ENCODE measurements at places on chromosomes 5 and 9. TPM values are rescaled to one million over a fixed set of nuclear protein-coding genes. Genes with fewer than 3 reads are reported as not detected.

S100Z gene
- polyA plus RNA-seq: 0.40 TPM

GKAP1 gene
- 17.2 TPM for polyA plus RNA-seq

PAPPA gene
- 0.67 TPM for polyA plus RNA-seq

ARHGEF28 gene
- polyA plus RNA-seq: 3.0 TPM

MAMDC2 gene
- 5.4 TPM for polyA plus RNA-seq

LIFR gene
- 48.9 TPM for polyA plus RNA-seq

GAS1 gene
- 63.8 TPM for polyA plus RNA-seq

BTF3 gene
- 1,218 TPM for polyA plus RNA-seq

DNA sequence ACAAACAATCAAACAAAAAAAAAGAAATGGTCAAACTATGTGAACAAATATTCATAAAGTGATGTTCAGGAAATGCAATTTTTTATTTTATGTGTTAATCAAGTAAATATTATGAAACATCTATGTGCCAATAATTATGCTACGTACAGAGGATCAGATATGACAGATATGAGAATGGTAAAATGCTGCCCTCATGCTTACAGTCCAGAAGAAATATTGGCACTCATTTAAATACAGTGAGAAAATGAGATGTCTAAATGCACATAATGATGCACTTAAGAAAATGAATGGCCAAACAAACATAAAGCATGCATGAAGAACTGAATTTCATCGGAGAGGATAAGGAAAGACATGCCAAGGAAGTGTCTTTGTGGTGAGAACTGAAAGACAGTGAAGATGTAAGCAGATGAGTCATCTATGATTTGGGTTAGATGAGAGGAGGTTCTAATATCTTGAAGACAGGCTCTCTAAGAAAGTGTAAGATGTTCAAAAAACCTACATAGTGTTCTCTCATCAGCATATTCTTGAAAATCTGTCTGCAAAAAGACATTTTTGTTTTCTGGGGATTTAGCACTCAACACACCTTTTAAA, 1231.1 kb upstream of the ACO1 start:
- no peak for DNase-seq

GRCh38 chr9:108676355-108676754, 179.4 kb downstream of the ACTL7B start:
- no peak for DNase-seq

DNA sequence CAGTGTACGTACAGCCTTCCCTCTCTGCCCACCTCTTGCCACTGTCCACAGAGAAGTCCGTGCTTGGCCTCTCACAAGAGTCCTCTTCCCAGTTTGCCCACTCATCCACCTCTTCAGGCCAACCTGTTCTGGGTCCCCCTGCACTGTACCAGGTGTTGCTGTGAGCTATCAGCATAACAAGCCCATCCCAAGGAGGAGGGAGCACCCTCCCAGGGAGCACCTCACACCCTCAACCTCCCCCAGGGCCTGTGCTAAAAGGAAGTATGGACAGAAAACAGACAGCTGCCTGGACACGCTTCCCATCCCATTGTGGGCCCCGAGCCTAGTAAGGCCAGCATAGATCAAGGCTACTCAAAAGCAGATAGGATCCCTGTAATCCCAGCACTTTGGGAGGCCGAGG, 114.2 kb upstream of the ICE1 start:
- no peak for DNase-seq

- no peak for DNase-seq
Observed at GRCh38 chr9:121500165-121500478, 478 bp upstream of the GGTA1 start.

DNA sequence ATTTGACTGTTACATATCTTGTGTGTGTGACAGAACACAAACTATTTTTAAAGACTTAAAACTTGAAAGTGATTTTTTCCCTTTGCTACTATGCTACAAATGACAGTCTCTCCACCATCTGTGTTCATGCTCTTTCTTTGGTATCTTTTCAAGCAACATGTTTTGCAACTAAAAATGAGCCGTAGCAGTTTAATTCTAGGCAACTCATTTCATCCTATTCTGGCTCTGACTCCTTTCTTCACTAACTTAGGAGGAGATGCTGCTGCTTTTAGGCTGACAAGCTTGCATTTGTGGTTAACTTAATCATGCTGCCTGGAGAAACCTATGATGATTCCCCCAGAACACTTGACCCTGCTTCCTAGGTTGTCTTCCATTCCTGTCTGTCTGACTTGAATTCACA, 100.6 kb downstream of the HACD4 start:
- no peak for DNase-seq

GRCh38 chr9:106619211-106619610, 243.8 kb upstream of the ZNF462 start:
- no peak for DNase-seq

DNA sequence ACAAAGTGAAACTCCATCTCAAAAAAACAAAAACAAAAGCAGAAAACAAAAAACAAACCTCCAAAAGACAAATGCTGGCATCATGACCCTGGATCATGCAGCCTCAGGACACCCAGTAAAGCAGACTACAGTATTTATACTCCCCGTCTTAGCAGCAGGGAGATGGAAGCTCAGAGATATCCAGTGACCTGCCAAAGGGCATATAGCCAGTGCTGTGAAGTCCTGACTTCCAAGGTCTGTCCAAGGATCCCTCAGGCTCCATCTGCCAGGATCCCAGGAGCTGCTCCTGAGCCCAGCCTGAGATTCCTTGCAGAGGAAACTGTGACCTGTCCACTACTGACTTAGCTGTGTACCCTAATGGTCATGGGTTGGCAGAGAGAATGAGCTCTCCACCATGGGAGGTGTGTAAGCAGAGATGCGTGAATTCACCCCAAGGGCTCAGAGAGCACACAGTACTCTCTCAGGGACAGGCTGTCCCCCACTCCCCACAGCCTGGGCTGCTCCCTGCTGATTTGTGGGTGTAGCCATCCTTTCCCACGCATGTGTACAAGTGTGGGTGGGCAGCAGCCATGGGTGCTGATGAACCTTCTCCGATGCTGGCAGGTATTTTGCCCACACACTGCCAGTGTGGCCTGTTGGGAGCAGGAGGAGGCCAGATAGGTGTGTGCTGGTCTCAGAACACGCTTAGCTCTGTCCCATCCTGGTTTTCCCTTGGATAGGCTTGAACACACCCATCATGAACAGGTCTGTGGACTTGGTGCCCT, 2.1 kb upstream of the WNK2 start:
- no peak for DNase-seq

DNA sequence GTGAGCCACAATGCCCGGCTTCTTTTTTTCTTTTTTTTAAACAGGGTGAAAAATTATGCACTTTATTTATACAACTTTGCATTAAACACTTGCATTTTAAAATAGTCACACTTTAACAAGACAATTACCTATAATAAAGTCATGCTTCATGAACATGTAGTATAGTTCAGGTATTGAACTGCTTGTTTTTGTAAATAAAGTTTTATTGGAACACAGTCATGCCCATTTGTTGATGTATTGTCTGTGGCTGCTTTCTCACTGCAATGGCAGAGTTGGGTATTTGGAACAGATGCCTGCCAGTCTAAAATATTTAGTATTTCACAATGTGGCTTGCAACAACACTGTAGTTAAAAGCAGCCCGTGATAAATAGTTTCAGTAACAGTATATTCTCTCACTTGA, 32.8 kb upstream of the CCL21 start:
- no peak for DNase-seq

DNA sequence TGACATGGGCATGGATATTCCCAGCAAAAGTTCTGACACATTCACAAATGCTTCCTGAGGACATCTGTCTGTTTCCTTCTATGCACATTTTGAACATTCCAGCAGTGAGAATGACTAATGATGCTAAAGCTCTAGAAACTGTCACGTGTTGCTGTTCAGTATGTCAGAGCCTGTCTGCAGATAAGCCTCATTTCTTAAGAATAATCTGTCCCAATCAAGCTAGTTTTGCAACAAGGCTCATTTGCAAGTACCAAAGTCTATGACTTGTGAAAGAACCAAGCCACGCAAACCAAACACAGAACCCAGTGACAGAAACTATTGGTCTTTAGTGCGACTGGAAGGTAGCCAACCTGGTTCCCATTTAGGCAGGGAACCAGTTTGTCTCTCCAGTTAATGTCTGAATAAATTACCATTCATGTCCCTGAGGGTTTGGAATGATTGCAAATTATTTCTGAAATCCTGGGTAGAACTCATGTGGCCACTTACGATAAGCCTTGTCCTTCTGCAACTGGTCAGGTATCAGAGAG, 178.5 kb downstream of the C9orf152 start:
- no peak for DNase-seq

DNA sequence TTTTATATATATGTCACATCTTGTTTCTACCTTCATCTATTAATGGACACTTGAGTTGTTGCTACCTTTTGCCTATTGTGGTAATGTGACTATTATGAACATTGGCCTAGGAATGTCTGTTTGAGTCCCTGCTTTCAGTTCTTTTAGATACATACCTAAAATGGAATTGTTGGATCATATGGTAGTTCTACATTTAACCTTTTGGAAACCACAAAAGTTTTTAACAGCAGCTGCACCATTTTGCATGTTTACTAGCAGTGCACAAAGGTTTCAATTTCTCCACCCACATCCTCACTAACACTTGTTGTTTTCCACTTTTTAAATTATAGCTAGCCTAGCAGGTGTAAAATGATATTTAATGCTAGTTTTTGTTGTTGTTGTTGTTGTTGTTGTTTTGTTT, 88.4 kb downstream of the GALNT10 start:
- no peak for DNase-seq

GRCh38 chr5:126610160-126610559, 9.4 kb downstream of the PHAX start:
- no peak for DNase-seq

DNA sequence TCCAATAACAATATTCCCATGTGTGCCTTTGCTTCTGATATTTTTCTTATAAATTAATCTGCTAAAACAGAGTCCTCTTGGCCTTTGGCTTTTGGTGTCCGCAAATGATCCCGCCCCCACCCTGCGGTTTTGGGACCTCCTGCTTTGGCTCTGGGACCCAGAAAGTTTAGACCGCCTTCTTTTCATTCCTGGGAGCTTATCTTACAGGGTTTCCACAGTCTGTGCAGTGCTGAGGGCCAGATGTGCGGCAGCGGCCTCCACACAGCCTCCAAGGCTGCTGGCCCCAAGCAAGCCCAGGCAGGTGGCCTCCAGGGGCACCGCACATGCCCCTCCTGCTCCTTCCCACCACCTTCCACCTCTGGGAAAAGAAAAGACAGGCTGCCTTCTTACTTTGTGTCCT, 191.5 kb downstream of the ERCC6L2 start:
- DNase-seq: no peak

GRCh38 chr5:40404613-40405012, 275.1 kb upstream of the PTGER4 start:
- DNase-seq: no peak

- no peak for DNase-seq
Observed at GRCh38 chr5:78730300-78731094, 81.9 kb upstream of the LHFPL2 start.
